Activated T-cell treated with anti-CD3 and anti-CD28 coated beads for 4 hours (primary cell): ENCODE measurements at places on chromosomes 7 and 10.

- no peak for DNase-seq
Observed at GRCh38 chr10:62302760-62303159, 34.1 kb upstream of the RTKN2 start.

- DNase-seq, result no peak
Observed at GRCh38 chr10:63145782-63146181, 12.7 kb downstream of the NRBF2 start.

DNA sequence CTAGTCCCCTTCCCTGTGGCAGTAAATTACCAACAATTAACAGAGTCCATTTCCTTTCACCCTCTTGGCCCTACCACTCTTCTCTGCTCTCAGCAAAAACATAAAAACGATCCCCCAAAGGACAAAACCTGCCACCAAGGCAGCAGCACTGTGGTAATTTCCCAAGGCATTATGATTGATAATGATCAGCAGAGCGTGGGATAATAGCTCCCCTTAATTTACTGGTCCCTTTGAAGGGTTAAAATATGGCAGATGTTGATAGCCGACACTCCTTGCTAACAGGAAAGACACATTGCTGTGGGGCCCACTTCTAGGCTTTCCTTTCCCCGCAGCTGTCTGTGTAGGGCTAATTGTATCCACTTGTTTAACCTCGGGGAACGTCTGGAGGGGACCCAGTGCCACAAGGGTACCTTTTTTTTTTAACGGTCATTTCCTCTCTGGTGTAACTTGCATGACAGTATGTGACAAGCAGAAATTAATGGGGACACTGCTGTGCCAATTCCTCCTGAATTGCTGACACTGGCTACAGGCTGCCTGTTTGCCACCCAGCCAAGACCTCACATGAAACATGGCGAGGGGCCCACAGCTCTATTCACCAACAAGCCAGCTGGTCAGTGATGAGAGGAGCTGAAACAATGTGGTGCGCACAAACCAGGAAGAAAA, 81.3 kb downstream of the CDK6 start:
- no peak for DNase-seq

DNA sequence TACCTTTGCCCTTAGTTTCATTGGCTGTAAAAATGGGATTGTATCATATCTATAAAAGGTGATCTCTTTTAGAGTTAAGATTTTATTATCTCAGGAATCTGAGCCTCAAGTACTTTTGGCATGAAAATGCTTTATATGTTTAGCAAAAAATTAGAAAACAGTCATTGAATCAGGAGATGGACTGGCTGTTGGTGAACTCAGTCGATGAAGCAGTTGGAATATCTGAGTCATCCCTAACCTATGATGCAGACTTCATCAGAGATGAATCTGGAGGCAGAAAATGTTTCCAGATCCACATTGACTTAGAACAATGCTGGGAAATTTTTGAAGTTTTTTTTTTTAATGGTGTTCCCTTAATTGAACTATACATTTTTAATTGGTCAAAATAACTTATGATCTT, 228.5 kb downstream of the SLC25A13 start:
- no peak for DNase-seq

- DNase-seq, result no peak
Observed at GRCh38 chr7:47771990-47772360, 176.3 kb downstream of the PKD1L1 start.

- peak; percentile 31 for DNase-seq
Observed at GRCh38 chr7:97871659-97872024, 566 bp downstream of the ASNS start.

DNA sequence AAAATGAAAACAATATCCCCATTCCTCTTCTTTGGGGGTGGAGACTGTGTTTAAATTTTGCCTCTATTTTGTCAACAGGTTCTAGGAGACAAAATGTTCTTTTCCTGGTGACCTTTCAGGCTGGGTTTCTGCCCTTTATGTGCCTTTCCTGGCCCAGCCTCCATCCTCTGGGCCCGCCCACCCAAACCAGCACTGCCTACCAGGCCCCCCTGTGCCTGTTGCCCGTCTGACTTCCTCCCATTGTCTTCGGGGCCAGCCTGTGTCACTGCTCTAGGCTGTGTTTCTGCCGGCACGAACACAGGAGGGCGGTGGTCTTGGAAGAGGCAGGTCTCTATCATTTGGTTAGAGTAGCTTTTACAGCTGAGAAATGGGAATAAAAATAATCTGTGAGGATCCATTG, 13.9 kb downstream of the TSPAN14 start:
- DNase-seq, result no peak

- peak; percentile 50 for DNase-seq
Observed at GRCh38 chr7:148941598-148942275, 57.6 kb upstream of the EZH2 start.
